Stimulated activated CD8-positive, alpha-beta memory T cell treated with anti-CD3 and anti-CD28 coated beads, Interleukin-7, amount 100 ng/mL, for 1 hour (primary cell): ENCODE measurements at places on chromosomes 5 and 9.

- no peak for DNase-seq
Measured at GRCh38 chr5:1447671-1448361, 2.6 kb upstream of the SLC6A3 start.

GRCh38 chr5:107425541-107426031, 245.2 kb downstream of the EFNA5 start:
- DNase-seq = no peak

DNA sequence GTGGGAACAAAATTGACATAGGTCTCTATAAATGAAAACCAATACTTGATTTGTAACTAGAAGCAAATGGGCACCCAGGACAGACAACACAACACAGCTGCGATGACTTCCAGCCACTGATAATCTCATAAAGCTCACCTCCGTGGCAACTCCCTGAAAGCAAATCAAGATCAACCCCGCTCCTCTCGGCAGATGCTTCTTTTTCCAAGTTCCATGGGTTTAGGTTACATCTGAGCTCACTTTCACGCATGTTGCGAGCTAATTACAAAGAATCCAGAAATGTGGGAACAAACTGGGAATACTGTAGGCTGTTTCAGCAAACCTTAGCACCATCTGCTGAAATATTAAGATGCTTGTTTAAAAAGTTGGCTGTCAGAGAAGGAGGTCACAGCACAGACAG, 153.9 kb downstream of the ELAVL2 start:
- DNase-seq = no peak

DNA sequence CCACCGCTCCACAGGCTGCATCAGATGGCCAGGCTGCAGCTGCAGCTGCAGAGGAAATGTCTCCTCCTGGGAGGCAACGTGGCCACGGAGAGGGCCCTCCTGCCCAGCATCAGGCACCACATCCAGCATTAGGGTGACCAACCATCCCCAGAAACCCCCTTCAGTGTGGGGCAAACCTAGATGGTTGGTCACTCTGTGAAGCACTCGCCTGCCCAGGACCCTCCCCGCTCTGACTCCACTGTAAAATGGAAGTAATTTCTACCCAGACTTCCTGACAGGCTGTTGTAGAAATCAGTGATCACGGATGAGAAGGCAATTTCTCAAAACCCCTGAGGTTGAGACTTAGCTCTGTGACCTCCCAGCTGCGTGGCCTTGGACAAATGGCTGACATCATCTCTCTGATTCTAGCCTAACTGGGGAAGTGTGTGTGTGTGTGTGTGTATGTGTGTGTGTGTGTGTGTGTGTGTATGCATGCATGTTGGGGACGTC, 31.6 kb downstream of the B4GALT1 start:
- DNase-seq = no peak

DNA sequence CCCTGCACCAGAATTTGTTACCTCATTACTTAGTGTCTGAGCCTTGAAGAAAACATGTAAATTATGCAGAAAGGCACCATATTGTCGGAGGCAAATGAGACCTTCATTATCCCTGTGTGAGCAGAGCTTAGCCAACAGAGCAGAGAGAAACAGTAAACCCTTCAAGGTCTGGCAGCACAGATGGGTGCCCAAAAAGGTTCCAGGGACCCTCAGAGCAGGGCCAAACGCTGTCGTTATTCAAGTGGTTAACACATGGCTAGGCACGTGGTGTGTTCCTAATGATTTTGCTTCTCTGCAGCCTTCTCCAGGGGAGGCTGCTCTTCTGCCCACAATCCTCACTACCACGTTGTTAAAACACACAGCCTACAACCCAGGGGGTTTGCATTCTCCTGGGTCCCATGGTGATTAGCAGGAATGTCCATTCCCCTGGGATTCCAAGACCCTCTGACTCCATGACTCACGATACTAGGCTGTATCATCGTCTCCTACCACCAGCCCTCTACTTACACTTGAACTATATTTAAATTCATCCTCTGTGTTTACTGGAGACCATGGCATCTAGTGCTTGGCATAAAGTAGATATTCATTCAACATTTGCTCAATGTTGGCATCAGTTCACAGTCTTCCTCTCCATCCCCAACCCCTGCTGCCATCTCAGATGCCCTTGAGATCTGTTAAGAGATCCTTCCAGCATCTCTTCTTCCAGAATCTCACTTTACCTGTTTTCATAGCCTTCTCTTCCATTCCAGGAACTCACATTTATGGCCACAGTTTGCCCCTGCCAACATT, 174.5 kb upstream of the RAD23B start:
- DNase-seq = no peak

DNA sequence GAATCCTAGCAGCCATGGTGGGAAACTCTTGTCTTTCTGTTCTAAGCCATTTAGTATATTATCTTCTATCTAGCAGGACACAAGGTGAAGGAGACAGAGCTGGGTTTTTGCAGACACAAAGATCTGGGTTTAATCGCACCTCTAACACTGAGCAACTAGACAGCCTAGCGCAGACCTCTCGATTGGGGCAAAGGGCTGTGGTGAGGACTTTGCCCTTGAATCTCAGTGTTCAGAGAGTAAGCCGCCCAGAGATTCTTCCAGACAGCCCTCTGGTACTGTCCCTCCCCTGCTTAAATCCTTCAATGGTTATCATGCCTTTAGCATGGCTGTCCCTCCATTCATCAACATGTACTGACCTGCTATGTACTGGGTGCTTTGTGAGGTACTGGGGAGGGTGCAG, 128.1 kb downstream of the CRB2 start:
- no peak for DNase-seq

DNA sequence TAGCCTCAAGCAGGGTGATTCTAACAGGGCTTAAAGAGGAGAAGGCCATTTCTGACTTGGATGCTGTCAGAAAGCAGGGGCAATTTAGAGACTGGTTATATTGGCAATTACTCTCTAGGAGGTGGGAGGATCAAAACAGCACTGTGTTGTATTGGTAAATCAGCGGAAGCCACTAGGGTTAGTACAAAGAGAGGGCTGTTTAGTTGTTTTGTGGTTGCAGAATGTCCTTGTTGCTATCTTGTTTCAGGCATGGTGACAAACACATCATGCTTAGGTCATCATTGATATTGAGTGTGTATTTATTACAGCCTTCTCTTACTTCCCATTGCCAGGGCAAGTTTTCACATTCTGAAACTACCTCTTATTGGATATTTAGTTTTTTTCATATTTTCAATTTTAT, 165.3 kb downstream of the TAF11L14 start:
- DNase-seq = no peak

DNA sequence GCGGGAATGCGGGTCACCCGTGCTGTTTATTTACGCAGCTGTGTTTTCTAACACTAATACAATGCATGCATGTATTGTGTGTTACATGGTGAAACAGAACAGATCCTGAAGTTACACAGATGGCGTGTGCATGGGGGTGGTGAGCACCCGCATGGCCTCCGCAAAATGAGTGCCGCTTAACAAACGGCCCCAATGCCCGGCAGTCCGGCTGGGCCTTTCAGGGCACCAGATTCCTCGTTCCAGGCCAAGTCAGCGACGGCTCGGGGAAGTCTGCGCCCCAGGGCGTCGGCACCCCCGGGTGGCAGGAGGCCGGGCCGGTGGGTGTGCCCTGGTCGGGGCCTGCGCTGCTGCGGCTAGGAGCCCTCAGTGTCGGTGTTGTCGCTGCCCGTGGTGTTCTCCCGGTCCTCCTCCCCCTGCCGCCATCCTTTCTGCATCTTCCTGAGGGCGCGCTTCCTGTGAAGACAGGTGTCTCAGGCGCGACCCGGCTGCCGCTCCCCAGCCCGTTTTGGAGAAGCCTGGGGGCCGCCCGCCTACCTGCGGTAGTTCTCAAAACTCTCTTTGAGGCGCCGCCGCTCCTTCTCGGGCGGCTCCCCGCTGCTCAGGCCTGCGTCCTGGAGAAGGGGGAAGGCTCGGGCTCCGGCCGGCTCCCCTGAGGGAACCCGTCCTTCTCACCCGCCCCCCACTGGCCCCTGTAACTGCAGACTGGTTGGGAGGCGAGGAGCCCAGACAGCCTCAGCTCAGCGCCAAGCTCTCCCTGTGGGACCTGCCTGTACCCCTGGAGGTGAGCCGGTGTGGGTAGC, 605 bp upstream of the DNLZ start:
- DNase-seq = no peak

GRCh38 chr9:5481322-5482040, 28.9 kb upstream of the PDCD1LG2 start:
- no peak for DNase-seq

DNA sequence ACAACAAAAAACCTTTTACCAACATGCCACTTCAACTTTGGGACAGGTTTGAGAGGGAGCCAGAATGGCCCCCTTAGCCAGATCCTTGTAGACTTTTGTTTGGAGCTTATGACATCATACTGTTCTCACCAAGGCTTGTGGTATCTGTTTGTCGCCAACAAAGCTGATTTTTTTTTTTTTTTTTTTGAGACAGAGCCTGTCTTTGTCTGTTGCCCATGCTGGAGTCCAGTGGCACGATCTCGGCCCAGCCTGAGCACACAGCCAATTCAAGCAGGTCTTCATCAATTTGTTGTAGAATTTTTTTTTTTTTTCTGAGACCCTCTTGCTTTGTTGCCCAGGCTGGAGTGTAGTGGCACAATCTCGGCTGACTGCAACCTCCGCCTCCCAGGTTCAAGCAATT, 26.4 kb upstream of the NTNG2 start:
- DNase-seq = no peak

DNA sequence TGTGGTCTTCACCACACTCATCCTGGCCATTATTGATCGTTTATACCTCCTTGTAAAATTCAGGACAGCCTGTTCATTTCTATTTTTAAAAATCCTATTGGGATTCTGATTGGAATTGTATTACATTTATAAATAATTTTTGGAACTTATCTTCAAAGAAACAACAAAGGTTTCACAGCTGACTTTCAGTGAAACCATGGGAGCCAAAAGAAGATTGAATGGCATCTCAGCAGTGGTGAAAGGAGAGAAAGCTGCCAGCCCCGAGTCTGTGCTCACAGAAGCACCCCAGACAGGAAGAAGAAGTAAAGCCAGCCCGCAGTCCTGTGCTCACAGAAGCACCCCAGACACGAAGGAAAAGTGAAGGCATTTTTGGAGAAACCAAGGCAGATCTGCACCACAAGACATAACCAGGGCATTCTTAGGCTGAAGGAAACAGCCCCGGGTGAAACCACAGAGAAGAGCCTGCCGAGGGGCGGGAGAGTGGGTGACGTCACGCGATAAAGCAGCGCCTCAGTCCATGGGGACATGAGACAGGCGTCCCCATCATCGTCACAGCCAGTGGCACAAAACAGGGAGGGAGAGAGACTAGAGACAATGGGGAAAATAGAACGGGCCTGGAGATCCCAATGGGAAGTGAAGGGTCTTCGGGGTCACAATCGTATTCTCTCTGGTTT, 42.5 kb upstream of the SLC9A3 start:
- DNase-seq = no peak

- no peak for DNase-seq
Measured at GRCh38 chr9:127402401-127403090, 5.6 kb downstream of the SLC2A8 start.

GRCh38 chr9:33065157-33066076, 11.1 kb downstream of the SMU1 start:
- DNase-seq = no peak

GRCh38 chr5:83034036-83034435, 43.2 kb downstream of the TMEM167A start:
- no peak for DNase-seq

GRCh38 chr5:96324708-96325107, 108.3 kb downstream of the PCSK1 start:
- no peak for DNase-seq
